MM.1S (cell line): ENCODE measurements at places on chromosomes 11 and 22.
A peak's percentile ranks its signal among the peaks of the same experiment; 100 is the strongest.

DNA sequence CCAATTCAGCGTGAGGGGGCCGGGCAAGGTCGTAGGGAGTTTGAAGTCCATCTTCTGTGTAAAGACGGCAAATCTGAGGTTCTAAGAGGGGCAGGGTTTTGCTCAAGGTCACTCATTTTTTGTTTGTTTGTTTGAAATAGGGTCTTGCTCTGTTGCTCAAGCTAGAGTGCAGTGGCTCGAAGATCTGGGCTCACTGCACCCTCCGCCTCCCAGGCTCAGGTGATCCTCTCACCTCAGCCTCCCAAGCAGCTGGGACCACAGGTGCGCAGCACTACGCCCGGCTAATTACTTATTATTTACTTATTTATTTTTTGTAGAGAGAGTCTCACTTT lies 355 bp upstream of the AP1B1 start:
- H3K27me3 ChIP-seq: no peaks in the 10 kb centered on the region
- DNase-seq: no peak

DNA sequence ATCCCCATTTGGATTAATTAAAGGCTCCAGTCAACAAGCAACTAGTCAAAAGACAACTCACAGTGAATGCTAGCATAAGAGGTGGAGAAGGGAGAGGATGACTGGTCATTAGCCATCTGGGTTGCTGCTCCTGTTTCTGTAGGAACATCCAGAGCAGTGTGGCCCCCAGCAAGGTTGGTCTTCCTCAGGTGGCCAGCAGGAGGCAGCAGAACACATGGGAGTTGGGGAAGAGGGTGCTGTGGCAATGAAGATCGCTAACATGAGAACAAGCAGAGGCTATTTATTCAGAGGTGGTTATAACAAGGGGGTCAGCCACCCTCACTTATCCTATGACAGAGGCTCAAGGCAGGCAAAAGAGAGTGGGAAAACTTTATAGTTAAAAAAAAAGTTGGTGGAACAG lies 21.3 kb downstream of the IZUMO1R start:
- H3K4me3 ChIP-seq: no peak overlapping the region
- DNase-seq: peak; percentile 21
- H3K27ac ChIP-seq: no peak overlapping the region
- no peaks in the 10 kb centered on the region for H3K36me3 ChIP-seq

- no peak overlapping the region for H3K27ac ChIP-seq
- no peaks in the 10 kb centered on the region for H3K36me3 ChIP-seq
- H3K4me1 ChIP-seq: no peaks in the 10 kb centered on the region
- no peak overlapping the region for H3K4me3 ChIP-seq
- no peaks in the 10 kb centered on the region for H3K27me3 ChIP-seq
- DNase-seq: no peak
Measured at GRCh38 chr11:13289081-13289480, 11.5 kb downstream of the BMAL1 start.

DNA sequence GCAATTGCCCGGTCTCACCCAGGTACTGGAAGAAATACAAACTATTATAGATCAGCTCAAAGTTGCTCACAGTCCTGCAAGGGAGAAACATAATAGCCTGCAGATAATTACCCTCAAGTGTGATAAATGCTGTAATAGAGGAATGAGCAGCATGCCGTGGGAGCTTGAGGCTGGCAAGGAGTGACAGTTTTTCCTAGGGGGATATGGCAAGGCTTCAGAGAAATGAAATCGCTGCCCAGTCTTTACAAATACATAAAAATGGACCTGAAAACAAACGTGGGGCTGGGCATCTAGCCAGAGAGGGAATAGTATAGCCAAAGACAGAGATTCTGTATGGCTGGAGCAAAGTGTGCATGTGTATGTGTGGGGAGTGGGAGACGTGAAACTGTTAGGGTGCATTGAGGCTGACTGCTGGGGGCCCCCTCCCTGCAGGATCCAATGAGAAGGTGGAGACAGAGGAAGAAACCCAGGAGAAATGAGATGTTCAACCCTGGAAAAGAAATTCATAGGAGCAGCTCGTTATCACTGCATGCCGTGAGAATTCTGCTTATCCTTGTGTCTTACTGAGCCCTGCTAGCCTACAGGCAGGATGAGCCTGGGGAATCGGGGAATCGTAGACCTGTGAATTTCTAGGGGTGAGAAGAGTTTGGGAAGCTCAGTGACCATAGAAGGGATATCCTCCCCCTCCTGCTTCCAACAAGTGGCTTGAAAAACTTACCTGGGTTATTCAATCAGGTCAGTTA lies 167.0 kb downstream of the LDLRAD3 start:
- H3K36me3 ChIP-seq: no peaks in the 10 kb centered on the region
- peak overlapping the region; percentile 76; the same call in 1 of the 2 replicates for H3K27ac ChIP-seq
- no peaks in the 10 kb centered on the region for H3K27me3 ChIP-seq
- no peak for DNase-seq
- peaks cover 19% of the 10 kb centered on the region for H3K4me1 ChIP-seq
- H3K4me3 ChIP-seq: peak overlapping the region; percentile 29

- no peak for DNase-seq
- H3K4me3 ChIP-seq: no peak overlapping the region
- no peaks in the 10 kb centered on the region for H3K4me1 ChIP-seq
- H3K27ac ChIP-seq: no peak overlapping the region
- H3K36me3 ChIP-seq: no peaks in the 10 kb centered on the region
Measured at GRCh38 chr11:15288863-15289262, 174.1 kb downstream of the INSC start.

DNA sequence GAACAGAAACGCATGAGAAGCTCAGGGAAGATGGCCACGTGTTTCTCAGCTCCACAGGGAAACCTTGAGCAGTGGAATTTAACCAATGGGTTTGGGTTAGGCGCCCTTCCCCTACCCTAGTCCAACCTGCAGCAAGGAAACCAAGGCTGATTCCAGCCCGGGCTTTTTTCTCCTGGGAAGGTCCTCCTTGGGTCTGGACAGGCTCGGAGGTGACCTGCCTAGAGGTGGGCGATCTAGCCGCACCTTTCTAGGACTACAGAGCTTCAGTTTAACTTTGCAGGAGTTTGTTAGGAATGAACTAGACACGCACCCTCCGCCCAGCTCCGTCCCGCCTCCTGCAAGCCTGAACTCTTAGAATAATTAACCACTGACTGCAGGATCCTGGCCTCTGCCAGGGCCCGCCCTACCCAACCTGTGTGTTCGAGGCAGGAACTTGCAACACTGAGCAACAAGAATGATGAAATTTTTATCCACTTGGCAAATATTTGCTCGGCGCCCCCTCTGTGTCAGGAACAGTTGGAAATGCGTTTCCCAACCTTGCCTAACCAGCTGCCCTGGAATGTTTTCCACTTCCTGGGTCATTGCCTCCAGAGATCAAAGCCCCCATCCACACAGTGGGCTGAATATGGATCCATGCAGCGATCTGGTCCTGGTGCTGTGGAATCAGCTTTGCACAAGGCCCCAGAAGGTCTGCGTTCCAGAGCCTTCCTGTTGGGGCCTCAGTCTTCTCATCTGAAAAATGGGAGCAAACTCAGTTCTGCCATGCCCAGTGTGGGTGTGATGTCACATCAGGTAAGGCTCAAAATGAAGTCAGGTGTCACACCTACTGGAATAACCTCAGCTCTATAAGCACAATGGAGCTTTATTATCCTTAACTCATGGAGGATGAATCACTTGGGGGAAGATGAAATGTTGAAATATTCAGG lies 13.3 kb downstream of the MPST start:
- no peaks in the 10 kb centered on the region for H3K36me3 ChIP-seq
- H3K27ac ChIP-seq: no peak overlapping the region
- no peak for DNase-seq
- H3K4me1 ChIP-seq: no peaks in the 10 kb centered on the region
- peaks cover 25% of the 10 kb centered on the region for H3K27me3 ChIP-seq

DNA sequence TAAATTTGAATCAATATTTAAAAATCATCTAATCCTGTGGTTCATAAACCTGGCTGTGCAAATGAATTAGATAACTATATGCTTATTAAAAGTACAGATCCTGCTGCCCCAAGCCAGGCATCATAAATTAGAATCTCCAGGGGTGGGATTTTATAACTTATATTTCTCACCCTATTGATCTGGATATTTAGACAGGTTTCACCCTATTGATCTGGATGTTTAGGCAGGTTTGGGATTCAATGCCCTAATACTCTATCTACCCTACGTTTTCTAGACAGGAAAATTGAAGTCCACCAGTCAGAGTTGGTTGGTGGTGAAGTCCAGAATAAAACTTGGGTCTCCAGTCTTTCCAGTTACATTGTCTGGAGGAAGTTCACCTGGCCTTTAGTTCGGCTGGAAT lies 2.6 kb downstream of the OR8B8 start:
- no peaks in the 10 kb centered on the region for H3K27me3 ChIP-seq
- no peak overlapping the region for H3K4me3 ChIP-seq
- no peak overlapping the region for H3K27ac ChIP-seq

DNA sequence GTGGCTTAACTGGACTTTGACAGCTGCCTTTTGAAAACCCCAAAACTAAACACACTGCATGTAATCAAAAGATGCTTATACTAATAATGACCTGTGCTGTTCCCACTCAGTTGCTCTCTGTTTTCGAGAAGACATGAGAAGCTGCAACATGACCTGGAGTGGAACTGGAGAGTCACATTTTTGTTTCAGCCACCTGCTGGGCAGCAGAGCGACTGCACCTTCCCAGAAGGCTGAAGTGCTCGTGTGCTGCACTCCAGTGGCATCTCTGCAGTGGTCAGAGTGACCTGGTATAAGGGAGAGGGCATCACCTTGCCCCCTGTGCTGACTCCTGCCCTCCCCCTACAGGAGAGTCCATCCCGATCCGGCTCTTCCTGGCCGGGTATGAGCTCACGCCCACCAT lies 8.6 kb downstream of the THYN1 start:
- peak; percentile 49 for DNase-seq
- no peak overlapping the region for H3K4me3 ChIP-seq
- H3K27ac ChIP-seq: no peak overlapping the region
- no peaks in the 10 kb centered on the region for H3K27me3 ChIP-seq
- no peaks in the 10 kb centered on the region; the same call in 1 of the 2 replicates for H3K36me3 ChIP-seq

DNA sequence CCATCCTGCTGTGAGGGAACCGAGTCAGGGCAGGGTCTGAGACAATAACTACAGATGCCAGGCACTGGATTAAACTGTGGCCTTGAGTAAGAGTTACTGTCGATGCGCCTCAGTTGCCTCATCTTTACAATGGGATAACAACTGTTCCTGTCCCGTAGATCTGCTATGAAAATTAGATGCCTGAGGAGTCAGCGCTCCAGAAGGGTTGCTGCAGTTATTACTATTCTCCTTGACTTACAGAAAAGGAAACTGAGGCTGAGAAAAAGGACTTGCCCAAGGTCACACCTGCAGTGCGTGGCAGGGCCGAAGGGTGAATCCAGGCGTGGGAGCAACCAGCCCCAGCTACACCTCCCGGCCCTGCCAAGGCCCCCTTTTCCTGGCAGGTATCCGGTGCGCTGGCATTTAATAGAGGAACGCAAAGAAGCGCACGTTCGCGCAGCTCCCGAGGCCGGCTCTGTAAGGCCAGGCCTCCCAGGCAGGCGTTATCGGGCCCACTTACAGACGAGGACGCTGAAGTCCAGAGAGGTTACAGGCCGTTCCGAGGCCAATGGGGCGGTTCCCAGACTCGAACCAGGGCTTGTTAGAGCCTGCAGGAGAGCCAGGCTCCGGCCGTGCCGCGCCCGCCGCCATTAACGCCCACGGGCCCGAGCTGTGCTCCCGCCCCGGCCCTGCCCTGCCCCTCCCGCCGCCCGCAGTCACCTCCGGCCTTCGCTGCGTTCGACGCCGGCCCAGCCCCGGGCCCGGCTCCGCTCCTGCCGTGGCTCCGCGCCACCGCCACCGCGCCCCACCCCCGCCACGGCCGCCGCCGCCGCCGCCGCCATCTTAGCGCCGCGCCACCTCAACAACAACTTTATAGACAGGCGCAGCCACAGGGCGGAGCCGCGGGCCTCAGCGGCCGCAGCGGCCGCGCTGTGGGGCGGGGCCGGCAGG lies at the start of gene C11orf68:
Gene C11orf68, minus strand, starts transcription at position 852 of the 930 bp plus-strand sequence. Its CDS starts 31 bp downstream, at position 821.
- peak within 1 kb of the TSS; percentile 31; the same call in 1 of the 2 replicates for H3K27ac ChIP-seq
- H3K36me3 ChIP-seq: no peaks in the 10 kb centered on the region
- no peaks in the 10 kb centered on the region for H3K27me3 ChIP-seq

DNA sequence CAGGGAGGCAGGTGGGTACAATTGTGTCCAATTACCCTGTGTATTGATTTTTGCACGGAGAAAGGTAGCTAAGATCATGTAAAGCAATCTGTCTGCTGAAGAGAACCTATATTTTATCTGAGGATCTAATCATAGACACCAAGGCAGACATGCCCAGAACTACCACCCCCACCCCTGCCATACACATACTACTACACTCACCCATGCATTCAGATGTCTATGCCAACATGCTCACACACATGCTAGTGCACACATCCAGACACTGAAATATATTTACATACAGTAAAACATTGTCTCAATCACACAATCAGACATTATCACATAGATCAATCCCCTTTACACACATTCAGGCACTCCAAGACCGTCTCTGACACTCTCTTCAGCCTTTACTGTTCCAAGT lies 1.8 kb downstream of the SCN3B start:
- H3K27me3 ChIP-seq: peaks cover 17% of the 10 kb centered on the region; the same call in 1 of the 2 replicates
- H3K4me3 ChIP-seq: no peak overlapping the region
- H3K4me1 ChIP-seq: no peaks in the 10 kb centered on the region
- H3K27ac ChIP-seq: no peak overlapping the region
- no peaks in the 10 kb centered on the region for H3K36me3 ChIP-seq

GRCh38 chr11:105537531-105537930 lies 72.3 kb upstream of the GRIA4 start:
- no peaks in the 10 kb centered on the region for H3K4me1 ChIP-seq
- no peak for DNase-seq
- no peak overlapping the region for H3K4me3 ChIP-seq
- H3K27me3 ChIP-seq: no peaks in the 10 kb centered on the region

GRCh38 chr11:28759311-28759710 lies 651.1 kb downstream of the METTL15 start:
- no peaks in the 10 kb centered on the region for H3K4me1 ChIP-seq
- H3K4me3 ChIP-seq: no peak overlapping the region
- no peak overlapping the region for H3K27ac ChIP-seq
- H3K27me3 ChIP-seq: no peaks in the 10 kb centered on the region
- no peak for DNase-seq

GRCh38 chr11:71235719-71236118 lies 16.7 kb downstream of the SHANK2 start:
- DNase-seq: no peak
- H3K27me3 ChIP-seq: peaks cover 92% of the 10 kb centered on the region
- no peak overlapping the region for H3K4me3 ChIP-seq

DNA sequence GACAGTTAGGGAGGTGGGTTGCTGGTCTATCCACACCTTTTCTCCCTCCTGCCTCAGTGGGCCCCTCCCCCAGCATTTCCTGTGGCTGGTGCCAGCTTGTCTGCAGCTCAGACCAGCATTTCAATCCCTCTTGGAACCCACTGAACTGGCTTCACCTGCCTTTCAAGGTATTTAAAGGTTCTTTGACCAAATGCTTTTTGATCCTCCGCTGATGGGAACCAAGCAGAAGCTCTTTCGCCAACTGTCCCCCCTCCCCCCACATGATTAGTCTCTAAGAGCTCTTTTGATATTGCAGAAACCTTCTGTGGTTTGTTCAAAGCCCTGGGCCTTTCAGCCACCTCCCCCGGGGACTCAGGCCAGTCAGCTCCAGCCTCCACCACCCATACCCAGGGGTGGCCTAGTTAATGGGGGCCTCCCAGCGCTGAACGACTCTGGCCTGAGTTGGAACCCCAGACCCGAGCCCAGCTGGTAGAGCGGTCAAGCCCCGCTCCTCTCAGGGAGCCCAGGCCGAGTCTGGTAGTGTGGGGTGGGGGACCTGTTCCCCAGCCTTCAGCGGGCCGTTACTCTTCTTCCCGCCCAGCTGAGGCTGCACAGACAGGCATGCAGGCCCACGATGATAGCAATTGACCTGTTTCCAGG lies 6.0 kb upstream of the SYT7 start:
- DNase-seq: no peak
- peaks cover 98% of the 10 kb centered on the region for H3K27me3 ChIP-seq
- no peak overlapping the region for H3K27ac ChIP-seq
- no peaks in the 10 kb centered on the region for H3K36me3 ChIP-seq

- H3K4me3 ChIP-seq: no peak overlapping the region
- no peak overlapping the region for H3K27ac ChIP-seq
- H3K4me1 ChIP-seq: no peaks in the 10 kb centered on the region
- peaks cover 55% of the 10 kb centered on the region for H3K27me3 ChIP-seq
- no peaks in the 10 kb centered on the region for H3K36me3 ChIP-seq
Measured at GRCh38 chr22:20433686-20434241, 3.9 kb downstream of the SCARF2 start.
